ENCODE measurements at places on chromosomes 6 and 20. TPM values are rescaled to one million over a fixed set of nuclear protein-coding genes. Genes with fewer than 3 reads are reported as not detected.

SLC17A1 gene
- total RNA-seq = not detected

RRAGD gene
- total RNA-seq = 3.4 TPM

TGIF2 gene
- total RNA-seq = 1.9 TPM

PSMB9 gene
- total RNA-seq = 1.2 TPM

Measured in bronchial epithelial cell (primary cell).